ENCODE measurements at places on chromosomes 3 and 15.

DNA sequence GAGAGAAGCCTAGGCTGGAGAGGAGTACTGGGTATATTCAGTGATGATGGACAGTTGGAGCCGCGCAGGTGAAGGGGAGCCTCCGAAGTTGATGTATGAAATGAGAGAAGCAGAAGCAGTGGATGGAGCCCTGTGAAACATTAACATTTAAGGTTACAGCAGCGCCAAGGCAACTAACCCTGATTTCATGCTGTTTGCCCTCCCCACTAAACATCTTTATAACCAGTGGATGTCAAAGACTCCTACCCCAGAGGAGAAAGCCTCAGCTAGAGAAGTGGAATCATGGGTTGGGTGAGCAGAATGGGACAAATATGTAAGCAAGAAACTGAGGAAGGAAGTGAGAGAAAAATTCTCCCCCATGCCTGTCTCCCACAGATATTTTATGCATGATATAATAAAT, 92.0 kb upstream of the NMNAT3 start:
- DNase-seq: no peak

- DNase-seq: no peak
These were observed 6.7 kb downstream of the CHMP2B start for GRCh38 chr3:87233805-87234204.

- DNase-seq: no peak
These were observed 156.3 kb downstream of the MEX3B start for GRCh38 chr15:81889485-81889881.

- DNase-seq: no peak
These were observed 127.2 kb downstream of the NFKBIZ start for GRCh38 chr3:101976473-101976872.

DNA sequence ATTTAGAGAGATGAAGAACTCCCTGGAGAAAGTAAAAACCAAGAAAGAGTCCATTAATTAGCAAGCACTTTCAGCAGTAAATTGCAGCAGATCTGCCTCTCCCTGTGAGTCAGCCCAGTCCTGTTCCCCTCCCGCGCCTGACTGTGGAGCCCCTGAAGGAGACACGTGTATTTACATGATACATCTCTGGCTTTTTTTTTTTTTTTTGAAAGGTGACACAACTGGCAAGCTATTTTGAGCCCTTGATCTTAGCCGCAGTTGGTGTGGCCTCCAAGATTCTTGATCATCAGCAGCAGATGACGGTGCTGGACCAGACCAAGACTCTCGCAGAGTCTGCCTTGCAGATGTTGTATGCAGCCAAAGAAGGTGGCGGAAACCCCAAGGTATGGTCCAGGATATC, 271.8 kb upstream of the TPM1 start:
- DNase-seq: no peak

- peak; percentile 65 for DNase-seq
These were observed 44.4 kb downstream of the PCOLCE2 start for GRCh38 chr3:142844339-142844977.

- DNase-seq: no peak
These were observed 39.6 kb downstream of the LNP1 start for GRCh38 chr3:100440895-100441294.

- peak; percentile 67 for DNase-seq
These were observed 58.5 kb downstream of the ECT2 start for GRCh38 chr3:172808969-172809546.

DNA sequence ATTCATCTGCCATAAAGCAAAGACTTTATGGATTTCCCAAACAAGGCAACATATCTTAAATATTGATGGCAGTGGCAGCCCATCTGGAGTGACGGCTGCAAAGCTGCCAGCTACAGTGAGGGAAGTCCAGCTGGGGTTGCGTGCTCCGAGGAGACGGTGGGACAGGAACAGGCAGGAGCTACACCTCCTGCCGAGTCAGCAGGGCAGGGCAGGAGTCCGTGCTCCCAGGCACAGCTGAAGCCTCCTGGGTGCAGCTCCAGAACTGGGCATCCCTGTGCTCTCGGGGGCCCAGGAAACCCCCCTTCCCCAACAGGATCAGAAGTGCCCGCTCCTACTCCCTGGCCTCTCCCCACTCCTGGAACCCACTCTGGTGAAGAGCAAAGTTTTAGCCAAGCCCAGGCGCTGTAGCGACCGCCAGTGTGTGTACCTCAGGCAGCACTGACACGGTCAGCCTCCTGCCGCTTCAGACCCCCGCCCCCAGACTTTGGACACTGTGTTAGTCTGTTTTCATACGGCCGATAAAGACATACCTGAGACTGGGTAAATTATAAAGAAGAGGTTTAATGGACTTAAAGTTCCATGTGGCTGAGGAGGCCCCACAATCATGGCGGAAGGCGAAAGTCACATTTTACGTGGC, 556.4 kb upstream of the CCDC54 start:
- no peak for DNase-seq

DNA sequence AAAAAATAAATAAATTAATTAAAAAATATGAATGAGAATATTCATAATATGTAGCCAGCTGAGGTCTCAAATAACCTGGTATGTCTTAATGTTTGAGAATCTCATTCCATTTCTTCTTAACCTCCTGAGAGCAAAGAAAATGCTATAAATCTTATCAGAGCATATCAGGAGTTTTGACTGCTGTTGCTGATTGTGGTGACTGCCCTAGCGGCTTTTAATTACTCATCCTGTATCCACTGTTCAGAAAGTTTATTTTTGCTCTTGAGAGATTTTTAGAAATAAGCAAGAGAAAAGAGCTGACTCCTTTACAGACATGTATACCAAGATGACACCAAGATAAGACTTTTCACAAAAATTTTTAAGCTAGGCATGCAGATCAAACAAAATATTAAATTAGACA, 454.8 kb upstream of the CBLB start:
- DNase-seq: no peak

GRCh38 chr3:155494332-155494731, 200.8 kb upstream of the STRIT1 start:
- DNase-seq: no peak

DNA sequence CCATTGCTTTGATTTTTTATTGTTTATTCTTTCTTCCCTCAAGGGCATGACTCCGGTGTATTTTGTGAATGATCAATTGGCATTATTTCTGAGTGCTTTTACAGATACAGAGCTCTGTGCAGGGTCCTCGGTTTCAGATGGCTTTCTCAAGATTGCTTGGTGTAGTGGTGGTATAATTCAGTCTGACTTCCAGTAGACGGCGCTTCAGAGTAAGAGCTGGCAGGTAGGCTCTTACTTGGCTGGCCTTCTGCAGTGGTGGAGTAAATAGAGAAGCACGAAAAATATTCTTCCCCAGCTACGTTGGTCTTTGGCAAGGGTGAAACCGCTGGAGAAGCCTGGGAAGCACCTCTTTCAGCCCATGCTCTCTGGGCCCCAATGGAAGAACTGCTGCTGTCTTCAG, 723.0 kb upstream of the BCHE start:
- no peak for DNase-seq

DNA sequence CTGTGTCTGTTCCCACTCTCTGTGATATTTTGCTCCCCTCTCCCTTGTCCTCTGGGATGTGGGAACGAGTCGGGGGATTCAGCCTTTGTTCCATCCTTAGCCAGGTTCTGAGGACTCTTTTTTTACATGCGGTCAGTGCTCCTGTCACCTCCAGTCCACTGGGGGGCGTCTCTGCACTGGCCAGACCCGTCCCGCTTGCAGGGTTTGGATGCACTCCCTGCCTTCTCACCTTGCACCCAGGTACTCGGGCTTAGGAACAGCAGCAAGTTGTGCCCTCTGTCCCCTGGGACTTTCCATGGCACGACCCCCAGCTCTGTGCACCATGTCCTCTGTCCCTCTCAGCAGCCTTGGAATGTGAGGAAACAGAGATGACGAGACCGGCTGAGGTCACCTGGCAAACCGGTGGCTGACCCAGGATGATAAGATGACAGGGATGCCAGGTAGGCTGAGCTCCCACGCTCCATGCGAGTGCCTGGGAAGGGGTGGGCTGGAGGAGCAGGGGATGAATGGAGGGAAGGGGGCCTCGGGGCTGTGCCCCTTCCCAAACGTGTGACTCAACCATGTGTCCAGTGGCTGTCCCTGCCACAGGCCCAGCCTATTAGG, 27.3 kb upstream of the FGD5 start:
- peak; percentile 83 for DNase-seq

- DNase-seq: no peak
These were observed 61.5 kb downstream of the NUP210 start for GRCh38 chr3:13358643-13359042.

- no peak for DNase-seq
These were observed 234.1 kb downstream of the ADAMTS17 start for GRCh38 chr15:100107606-100108225.

- DNase-seq: no peak
These were observed 198.5 kb upstream of the ARPP21 start for GRCh38 chr3:35440826-35441225.

DNA sequence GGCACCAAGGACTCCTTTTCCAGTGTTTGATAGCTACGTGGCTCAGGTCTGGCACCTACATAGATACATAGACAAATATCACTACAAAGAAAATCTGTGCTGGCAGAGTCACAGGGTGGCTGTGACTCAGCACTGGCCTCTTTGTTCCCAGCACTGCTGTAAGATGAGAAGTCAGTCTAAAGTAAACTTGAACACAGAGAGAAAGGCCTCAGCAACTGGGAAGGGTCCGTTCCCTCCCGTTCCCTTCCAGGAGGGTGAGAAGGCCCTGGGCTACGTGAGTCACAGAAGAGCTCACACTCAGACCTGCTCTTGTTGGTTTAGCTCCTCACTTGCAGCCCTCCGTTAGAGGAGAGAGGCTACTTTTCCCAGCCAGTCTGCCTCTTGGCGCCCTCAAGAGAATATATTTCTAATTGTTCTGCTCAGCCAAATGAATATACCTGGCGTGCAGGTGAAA, 23.1 kb downstream of the ANXA2 start:
- DNase-seq: peak; percentile 89

DNA sequence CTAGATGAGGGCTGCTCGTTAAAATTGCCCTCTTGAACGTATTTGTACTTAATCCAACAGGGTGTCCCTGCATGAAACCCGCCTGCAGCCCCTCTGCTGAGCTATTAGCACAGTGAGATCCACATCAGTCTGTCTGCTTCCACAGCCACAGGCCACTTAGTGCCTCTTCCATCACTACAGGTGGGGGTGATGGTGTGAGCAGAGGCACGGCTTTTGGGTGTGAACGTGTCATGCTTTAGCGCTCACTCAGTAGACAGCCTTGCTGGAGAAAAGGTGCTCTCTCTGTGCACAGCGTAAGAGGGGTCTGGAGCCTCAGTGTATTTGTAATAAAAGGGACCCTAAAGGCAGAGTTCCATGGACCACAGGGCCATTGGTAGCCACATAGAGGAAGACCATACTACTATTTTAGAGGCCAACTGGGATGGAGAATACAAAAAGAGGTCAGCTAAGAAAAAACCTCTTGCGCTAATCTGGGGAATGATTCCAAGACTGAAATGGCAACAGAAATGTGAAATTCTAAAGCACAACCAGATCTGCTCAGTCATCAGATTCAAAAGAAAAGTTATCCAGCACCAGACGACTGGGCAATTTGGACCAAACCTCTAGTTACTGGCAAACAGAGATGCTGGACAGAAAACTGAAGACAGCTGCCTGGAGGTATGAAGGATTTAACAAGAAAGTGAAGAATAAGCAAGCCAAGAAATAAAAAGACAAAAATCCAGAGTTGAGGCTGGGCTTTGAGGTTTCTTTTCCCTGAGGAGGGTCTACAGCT, 120.2 kb downstream of the ATP10A start:
- no peak for DNase-seq

- DNase-seq: no peak
These were observed 17.7 kb downstream of the SH2D7 start for GRCh38 chr15:78110096-78110495.

- DNase-seq: no peak
These were observed 22.4 kb downstream of the PRKCI start for GRCh38 chr3:170244576-170244975.

- no peak for DNase-seq
These were observed 1295.9 kb downstream of the ZPLD1 start for GRCh38 chr3:103730744-103731143.
